ENCODE measurements at places on chromosomes 6 and 20.

- DNase-seq, result no peak
These were observed at the start of gene OR2J3 for GRCh38 chr6:29107758-29108157. OR2J3 (plus strand) TSS chr6:29108058; CDS start chr6:29111891, 3,833 bp downstream.

DNA sequence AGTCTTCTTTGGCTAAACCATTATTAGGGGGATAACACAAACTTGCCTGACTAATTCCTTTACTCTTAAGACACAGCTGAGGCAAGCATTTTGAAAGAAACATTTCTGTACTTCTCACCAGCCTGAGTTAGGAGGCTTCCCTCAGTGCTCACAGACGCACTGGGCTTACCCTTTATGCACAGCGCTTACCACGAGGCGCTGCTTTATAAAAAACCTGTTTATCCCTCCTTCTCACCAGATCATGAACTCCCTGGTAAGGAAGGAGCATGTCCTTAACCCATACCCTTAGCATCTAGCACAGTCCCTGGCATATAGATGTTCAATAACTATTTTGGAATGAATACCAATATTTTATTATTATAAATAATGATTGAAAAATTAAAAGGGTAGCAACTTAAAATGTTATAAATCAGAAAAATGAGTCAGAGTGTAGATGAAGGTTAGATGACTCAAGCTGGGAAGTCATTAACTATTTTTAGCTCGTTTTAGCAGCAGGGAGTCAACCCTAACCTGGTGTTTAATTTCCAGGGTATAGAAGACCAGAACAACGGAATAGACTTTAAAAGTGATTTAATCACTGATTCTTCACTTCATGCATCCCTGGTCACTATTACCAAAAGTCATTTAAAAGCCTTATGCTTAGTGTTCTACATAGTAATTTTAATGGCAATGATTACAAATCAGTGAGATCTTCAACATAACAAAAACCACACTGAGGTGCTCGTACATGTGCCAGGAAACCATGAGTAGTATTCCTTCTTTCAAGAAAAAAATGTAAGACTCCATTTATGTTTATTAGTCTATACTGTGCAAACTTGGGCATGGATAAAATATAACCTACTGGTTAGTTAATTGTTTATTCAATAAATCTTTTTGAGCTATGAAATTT lies 4.1 kb upstream of the TPD52L1 start:
- no peak for DNase-seq

DNA sequence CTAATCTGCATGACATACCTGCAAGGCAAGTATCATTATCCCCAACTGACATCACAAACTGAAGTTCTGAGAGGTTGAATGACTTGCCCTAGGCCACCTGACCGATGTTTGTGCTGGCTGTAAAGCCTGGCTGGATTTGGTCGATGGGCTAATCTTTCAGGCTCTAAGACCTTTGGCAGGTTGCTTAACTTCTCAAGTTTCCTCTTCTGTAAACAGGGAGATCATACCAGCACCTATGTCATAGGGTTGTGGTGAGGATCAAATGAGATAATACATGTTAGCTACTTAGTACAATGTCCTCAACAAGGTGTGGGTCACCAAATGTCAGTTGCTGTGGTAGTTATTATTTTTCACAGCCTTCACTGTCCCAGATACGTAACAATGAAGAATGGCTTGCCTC lies 14.2 kb downstream of the ANKRD66 start:
- DNase-seq, result no peak

- no peak for DNase-seq
These were observed 6.5 kb upstream of the BPIFB1 start for GRCh38 chr20:33276303-33277113.

DNA sequence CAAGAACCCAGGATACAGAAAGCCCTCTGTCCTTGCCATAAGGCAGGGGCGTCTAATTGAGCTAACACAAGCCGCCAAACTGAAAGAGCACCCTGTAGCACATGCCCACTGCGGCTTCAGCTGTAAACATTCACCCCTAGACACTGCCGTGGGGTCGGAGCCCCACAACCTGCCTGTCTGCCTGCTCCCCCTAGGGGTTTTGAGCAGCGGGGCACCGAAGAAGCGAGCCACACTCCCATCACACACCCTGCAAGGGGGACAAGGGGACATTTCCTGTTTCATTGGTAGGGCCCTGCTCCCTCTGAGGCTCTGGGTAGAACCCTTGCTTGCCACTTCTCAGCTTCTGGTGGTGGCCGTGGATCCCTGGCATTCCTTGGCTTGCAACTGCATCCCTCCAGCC lies 45.2 kb upstream of the BCLAF1 start:
- DNase-seq, result no peak

- DNase-seq, result peak; percentile 48
These were observed 728.3 kb downstream of the MAFB start for GRCh38 chr20:39960522-39961428.

DNA sequence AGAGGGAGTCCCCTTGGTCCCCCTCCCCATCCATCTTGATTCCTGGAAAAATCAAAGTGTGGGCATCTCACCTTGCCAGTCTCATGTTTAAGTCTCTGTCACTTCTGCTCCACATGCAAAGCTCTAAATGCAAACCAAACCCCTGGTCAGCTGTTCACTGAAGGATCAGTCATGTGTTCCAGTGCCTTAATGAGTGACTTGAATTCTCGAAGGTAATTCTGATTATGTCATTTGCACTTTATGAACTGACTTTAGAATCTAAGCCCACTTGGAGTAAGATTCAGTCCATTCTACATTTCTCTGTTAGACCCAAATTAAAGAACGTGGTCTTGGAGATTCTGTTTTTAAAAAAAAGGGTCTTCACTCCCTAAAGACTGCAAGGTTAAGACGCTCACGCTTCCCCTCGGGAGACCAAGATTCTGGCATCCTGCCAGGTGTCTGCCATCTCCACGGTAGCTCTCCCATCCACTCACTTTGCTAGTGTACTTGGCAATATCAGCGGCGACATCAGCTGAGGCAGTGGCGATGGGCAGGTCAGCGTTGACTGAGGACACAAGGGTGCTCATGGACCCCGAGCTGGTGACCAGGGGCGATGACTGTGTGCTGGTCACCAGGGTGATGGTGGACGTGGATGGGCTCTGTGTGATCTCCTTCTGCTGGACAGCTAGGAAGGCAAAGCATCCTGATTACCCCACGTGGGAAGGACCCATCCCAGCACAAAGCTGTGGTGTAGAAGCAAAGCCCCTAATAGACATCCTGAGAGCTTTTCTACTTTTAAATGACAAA lies 120.5 kb downstream of the ZMYND8 start:
- DNase-seq, result no peak

- DNase-seq, result no peak
These were observed at the start of gene TFAP2B for GRCh38 chr6:50818673-50819072. TFAP2B (plus strand) TSS chr6:50818871; CDS start chr6:50818892, 21 bp downstream.

GRCh38 chr20:43375591-43375990 lies 82.1 kb upstream of the SRSF6 start:
- DNase-seq, result no peak

DNA sequence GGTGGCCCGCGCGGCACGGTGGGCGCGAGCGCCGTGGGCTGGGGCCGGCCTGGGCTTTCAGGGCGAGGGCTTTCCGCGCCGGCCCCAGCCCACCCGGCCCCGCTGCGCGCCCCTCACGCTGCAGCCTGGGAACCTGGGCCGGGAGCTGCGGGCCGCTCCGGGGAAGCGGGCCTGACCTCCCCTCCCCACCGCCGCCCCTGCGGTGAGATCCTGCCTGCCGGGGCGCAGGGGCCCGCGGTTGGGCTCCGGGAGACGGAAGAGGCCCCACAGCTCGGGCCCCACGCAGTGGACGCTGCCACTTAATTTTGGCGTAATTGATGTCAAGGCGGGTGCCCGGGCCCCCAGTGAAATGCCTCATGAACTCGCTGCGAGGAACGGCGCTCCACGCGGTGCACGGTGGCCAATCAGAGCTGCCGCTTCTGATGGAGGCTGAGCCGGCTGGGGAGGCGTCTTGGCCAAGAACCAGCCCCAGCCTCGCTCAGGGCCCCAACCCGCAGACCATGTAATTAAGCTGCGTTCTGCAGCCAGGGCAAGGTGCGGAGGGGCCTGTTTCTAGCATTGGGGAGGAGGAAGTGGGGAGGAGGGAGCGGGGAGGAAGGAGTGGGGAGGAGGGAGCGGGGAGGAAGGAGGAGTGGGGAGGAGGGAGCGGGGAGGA lies 96.1 kb upstream of the BHLHE23 start:
- DNase-seq, result no peak

GRCh38 chr6:34000281-34000680 lies 145.6 kb downstream of the GRM4 start:
- DNase-seq, result no peak

DNA sequence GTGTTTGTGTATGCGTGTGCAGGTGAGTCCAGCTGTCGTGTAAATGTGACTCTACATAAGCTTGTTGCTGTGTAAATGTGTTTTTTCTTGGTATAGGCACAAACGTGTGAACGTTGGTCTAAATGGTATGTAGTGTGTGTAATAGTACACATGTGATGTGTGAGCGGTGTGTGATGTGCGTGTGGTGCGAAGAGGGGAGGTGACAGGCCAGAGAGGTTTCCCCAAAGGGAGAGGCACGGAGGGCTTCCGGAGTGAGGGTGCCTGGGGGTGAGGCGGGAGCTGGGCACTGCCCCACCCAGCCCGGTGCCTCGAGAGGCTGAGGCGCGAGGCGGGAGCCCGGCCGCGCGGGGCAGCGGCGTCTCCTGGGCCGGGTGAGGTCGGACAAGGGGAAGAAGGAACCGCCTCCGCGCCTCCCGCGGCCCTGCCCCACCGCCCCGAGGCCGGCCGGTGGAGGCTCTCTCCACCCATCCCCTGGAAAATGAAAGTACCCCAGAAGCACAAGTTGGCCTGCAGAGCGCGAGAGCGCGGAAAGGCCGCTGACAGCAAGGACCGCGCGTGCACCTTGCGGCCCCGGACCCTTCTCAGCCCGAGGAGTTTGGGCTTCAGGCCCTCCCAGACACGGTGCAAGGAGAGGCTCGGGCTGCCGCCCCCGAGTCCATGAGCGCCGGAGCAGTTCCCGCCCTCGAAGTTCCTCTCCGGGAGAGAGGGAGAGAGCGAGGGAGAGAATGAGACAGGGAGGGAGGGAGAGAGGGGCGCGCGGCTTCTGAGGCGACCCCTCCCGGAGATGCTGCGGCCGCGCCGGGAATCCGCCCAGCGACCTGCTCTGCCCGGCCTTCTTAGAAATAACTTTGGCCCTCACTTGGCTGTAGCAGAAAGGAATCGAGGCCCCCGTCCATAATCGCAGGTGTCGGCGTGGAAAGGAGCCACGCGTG lies 43.2 kb upstream of the OSTM1 start:
- DNase-seq, result peak; percentile 11

GRCh38 chr6:15457121-15457650 lies 205.6 kb downstream of the DTNBP1 start:
- DNase-seq, result peak; percentile 29

DNA sequence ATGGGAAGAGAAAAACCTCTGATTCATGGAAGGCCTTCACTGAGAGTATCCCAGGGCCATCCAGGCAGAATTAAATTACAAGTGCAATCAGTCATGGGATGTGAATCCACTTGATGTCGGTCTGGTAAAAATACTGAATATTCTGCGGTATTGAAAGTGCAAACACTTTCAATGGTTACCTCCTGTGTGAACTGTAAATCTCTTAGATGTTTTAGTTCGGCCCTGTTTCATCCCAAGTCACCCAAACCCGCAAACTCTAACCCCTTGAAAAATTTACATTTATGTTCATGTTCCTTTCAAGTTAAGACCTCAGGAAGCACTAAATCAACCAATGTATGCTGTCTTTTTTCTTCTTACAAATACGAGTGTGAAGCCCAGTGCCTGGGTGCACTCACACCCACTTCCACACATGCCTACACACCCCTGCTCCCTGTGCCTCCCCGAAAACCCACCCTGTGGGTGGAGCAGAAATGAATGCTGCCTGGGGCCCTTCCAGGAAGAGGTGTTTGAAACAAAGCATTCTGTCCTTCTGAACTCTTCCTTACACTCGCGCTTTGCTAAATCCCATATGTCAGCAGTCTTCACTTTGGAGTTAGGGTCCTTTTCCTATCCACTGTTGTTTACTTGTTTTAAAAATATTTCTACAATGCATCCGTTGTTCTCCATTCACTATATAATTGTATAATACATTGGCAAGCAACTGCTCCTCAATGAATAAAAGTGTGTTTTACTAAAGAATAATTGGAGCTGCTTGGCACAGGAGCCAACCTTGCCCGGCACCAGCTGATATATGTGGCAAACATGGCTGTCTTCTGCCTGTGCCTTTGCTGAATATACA lies 62.7 kb downstream of the FYN start:
- no peak for DNase-seq
